H9 (cell line): ENCODE measurements at places on chromosomes 11 and 22. TPM values are rescaled to one million over a fixed set of nuclear protein-coding genes. Genes with fewer than 3 reads are reported as not detected.

- no peak overlapping the region for H3K27ac ChIP-seq
- no peak for DNase-seq
- H3K4me3 ChIP-seq: no peak overlapping the region
- H3K36me3 ChIP-seq: no peaks in the 10 kb centered on the region
- H3K27me3 ChIP-seq: no peaks in the 10 kb centered on the region
Observed at GRCh38 chr11:45477588-45477987, 187.8 kb downstream of the CHST1 start.

- no peaks in the 10 kb centered on the region for H3K27me3 ChIP-seq
- peaks cover 2% of the 10 kb centered on the region; the same call in 1 of the 2 replicates for H3K36me3 ChIP-seq
- no peak overlapping the region for H3K27ac ChIP-seq
Observed at GRCh38 chr22:17858033-17858432, 83.8 kb upstream of the BID start.

DNA sequence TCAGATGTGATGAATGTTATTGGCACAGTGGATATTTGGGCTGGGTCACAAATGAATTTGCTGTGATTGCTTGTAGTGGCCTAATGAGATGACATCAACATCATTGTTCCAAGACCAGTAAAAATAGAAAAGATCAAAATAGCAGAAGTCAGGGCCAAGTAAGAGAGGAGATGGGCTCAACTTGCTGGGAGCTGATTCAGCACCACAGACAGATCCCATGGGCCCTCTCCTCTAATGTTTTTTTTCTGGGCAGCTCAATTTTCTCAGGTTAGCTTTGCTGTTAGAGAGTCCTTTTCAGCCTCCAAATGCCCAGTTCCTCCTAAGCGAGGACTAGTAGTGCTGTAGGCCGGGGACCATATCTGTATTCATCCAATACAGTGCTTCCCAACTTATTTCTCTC is 86.0 kb upstream of the IZUMO1R start:
- H3K36me3 ChIP-seq: peaks cover 10% of the 10 kb centered on the region
- H3K27me3 ChIP-seq: no peaks in the 10 kb centered on the region
- H3K4me3 ChIP-seq: no peak overlapping the region
- no peaks in the 10 kb centered on the region for H3K4me1 ChIP-seq
- no peak overlapping the region for H3K27ac ChIP-seq
- no peak for DNase-seq

DNA sequence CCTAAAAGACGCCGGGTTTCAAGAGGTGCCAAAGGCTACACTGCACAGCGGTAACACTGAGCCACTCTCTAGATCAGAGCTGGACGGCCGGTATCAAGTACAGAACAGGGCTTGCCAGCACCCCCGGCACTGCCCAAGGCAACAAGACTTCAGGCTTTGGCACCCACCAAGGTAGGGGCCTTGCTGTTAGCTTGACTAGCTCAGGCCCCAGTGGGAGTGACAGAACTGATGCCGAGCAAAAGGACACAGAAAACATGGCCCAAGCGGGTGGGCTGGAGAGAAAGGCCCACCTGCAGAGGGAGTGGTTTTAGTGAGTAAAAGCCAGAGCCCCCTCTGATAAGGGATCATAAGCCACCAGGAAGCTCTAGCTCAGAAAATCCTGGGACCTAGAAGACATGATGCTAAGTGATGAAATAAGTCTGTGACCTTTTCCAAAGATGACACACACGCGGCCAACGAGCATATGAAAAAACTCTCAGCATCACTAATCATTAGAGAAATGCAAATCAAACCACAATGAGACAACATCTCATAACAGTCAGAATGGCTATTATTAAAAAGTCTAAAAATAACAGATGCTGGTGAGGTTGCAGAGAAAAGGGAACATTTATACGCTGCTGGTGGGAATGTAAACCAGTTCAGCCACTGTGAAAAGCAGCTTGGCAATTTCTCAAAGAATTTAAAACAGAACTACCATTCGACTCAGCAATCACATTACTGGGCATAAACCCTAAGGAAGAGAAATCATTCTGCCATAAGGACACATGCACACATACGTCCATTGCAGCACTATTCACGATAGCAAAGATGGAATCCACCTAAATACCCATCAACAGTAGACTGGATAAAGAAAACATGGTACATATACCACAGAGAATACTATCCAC is 12.9 kb downstream of the EHD1 start:
- no peaks in the 10 kb centered on the region for H3K27me3 ChIP-seq
- H3K27ac ChIP-seq: no peak overlapping the region
- H3K36me3 ChIP-seq: no peaks in the 10 kb centered on the region
- no peaks in the 10 kb centered on the region; the same call in 1 of the 2 replicates for H3K4me1 ChIP-seq
- no peak overlapping the region for H3K4me3 ChIP-seq

The ST13 gene
- 345 and 353 TPM in 2 replicates for total RNA-seq

The LTO1 gene
- 25.3 and 26.2 TPM in 2 replicates for total RNA-seq

- no peaks in the 10 kb centered on the region for H3K27me3 ChIP-seq
- DNase-seq: no peak
- H3K4me1 ChIP-seq: no peaks in the 10 kb centered on the region
Observed at GRCh38 chr11:4087551-4087950, 7.0 kb upstream of the RRM1 start.

The FAM76B gene
- 31.5 and 34.1 TPM in 2 replicates for total RNA-seq

DNA sequence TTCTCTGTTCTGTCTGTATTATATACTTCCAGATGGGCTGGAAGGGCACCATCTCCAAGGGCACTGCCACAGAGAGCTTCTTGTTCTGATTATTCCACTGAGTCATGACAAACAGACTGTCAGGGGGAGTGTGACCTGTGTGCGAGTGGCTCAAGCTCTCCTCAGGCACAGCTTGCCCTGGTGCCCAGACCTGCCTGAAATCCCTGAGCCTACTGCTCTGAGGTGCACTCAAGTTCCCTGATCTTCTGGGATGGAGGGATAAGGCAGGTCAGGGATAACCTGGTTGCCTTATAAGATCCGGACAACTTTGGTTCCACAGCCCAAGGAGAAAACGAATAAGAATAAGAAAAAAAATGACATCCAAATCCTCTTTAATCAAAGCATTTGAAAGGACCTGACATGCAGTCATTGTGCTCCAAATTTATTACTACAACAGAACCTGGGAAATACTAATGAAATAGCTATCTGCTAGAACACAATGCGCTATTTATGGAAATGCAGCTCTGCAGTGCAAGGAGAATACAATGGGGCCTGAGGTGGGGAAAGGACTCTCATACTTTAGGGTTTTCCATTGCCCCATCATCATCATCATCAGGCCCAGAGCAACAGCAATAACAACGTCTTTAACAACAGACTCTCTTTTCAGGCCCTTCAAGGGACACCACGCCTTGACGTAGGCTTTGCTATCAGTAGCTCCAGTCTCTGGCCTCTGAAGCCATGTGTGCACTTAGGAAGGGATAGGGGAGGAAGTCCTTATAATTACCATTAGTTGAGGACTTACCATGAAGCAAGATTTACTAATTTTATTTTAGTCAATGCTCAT is 217.1 kb upstream of the KIRREL3 start:
- DNase-seq: no peak
- H3K4me1 ChIP-seq: no peaks in the 10 kb centered on the region; the same call in 1 of the 2 replicates
- no peak overlapping the region for H3K4me3 ChIP-seq
- H3K27me3 ChIP-seq: no peaks in the 10 kb centered on the region
- no peaks in the 10 kb centered on the region for H3K36me3 ChIP-seq

GRCh38 chr22:34972191-34972897 is 93.6 kb upstream of the ISX start:
- peak overlapping the region; percentile 63; the same call in 1 of the 3 replicates for H3K4me3 ChIP-seq
- H3K27ac ChIP-seq: no peak overlapping the region
- peak; percentile 55 for DNase-seq
- H3K4me1 ChIP-seq: peaks cover 11% of the 10 kb centered on the region; the same call in 1 of the 2 replicates
- H3K27me3 ChIP-seq: no peaks in the 10 kb centered on the region

The SF3B2 gene
- total RNA-seq: 237 and 248 TPM in 2 replicates

The CSNK2A3 gene
- total RNA-seq: 1.7 TPM in 2 replicates

The MMP7 gene
- total RNA-seq: not detected in 2 replicates

The PKNOX2 gene
- 1.3 and 1.4 TPM in 2 replicates for total RNA-seq

DNA sequence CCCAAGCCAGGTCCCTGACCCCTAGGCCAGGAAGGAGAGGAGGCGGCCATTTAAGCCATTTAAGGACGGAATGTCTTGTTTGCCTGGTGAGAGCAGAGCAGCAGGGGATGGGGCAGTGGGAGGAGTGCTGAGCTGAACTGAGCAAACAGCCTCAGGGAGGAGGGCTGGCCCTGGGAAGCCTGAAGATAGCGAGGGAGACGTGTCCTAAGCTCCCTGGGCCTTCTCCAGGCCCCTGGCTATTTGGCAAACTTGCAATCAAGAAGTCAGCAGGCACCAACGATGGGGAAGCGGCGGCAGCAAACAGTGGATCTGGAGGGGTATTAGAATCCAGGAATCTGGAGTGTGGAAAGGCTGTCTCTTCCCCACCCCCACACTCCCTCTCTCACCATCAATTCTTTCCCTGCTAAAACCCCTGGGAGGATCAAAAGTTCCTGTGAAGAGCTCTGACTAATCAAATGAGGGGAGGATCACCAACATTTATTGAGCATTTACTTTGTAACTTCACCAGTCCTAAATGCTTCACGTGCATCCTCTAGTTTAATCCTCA is 8.8 kb downstream of the BCL9L start:
- H3K27me3 ChIP-seq: no peaks in the 10 kb centered on the region
- H3K27ac ChIP-seq: no peak overlapping the region
- H3K36me3 ChIP-seq: peaks cover 12% of the 10 kb centered on the region; the same call in 1 of the 2 replicates
- H3K4me3 ChIP-seq: peak overlapping the region; percentile 61
- H3K4me1 ChIP-seq: peaks cover 33% of the 10 kb centered on the region
- peak; percentile 83 for DNase-seq

DNA sequence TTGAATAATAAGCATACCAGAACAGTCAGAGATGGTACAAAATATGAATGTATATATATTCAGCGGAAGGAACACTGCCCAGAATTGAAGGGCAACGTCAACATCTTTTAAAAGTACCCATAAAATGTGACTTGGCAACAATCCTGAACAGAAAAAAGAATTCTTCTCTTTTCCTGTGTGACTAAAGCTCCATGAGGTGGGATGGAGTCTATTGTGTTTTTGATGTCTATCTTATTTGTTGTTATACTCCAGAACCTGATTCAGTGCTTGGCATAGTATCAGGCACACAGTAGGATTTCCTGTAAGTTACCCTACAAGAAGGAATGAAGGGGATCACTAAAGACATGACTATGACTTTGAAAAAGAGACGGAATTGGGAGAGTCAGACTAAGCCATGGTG is 10.3 kb downstream of the LDLRAD3 start:
- 0 out of 2 replicates have a peak, but pooled peaks cover 2% of the 10 kb centered on the region for H3K36me3 ChIP-seq
- no peak overlapping the region for H3K27ac ChIP-seq
- 0 out of 2 replicates have a peak, but pooled peaks cover 2% of the 10 kb centered on the region for H3K4me1 ChIP-seq
- DNase-seq: no peak

The RTN4RL2 gene
- total RNA-seq: 7.0 and 7.1 TPM in 2 replicates
